ENCODE measurements at places on chromosomes 3 and 15.

DNA sequence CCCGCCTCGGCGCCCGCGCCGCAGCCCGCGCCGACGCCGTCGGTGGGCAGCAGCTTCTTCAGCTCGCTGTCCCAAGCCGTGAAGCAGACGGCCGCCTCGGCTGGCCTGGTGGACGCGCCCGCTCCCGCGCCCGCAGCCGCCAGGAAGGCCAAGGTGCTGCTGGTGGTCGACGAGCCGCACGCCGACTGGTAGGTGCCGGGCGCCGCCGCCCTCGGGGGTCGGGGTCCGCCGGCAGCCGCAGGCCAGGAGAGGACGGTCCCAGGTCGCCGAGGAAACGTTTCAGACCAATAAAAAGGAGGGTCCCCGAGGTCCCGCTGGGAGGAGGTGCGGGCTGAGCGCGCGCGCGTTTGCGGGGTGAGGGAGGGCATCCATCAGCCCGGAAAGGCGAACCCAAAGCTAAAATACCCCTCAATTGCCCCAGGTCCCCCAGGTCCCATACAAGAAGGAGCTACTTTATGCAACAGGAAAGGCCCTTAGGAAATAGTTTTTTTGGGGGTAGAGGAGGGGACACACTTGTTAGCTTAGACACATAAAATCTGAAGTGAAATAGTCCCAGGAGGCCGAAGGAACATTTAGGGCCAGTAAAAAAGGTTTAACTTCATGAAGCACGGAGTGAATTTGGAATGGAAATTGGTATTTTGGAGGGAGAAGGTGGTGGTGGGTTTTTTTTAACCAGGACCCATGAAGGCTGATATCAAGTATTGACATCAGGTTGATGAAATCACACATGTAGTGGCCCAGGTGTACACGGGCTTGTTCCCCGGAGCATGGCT, 739 bp downstream of the SYN2 start:
- DNase-seq, result no peak

GRCh38 chr3:195214381-195214780, 56.6 kb downstream of the XXYLT1 start:
- DNase-seq, result no peak

DNA sequence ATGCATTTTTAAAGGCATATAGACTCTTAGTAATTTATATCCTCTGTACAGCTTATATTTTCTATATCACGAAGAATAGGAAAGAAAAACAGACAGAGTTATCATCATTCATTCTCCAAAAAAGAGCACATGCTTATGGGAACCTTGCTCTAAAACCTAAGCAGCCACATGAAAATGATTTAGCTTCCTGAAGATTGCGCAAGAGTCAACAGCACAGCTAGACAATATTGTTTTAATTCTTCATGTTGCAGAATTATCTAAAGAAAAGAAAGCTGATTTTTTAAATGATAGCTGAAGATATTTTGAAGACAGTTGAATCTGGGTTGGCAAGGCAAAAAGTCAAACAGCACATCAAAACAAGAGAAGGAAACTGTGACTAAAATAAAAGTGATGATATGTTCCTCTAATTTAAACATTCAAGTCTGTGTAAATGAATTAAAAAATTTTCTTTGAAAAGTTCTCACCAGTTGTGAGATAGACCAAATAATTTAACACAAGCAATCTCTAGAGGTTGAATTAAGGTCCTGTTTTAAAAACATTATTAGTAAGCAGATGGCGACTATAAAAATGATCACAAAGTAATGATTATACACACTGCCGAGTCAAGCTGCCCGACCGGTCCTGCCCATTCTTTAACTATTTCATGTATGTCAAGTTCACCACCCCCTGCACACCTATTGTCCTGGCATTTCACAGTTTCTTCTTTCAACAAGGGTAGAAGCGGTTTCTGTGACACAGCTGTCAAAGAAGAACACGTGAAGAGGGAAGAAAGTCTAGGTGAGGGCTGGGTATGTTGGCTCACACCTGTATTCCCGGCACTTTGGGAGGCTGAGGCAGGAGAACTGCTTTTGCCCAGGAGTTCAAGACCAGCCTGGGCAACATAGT, 74.2 kb upstream of the BHLHE40 start:
- DNase-seq, result peak; percentile 70

- DNase-seq, result no peak
Observed at GRCh38 chr3:40725031-40725430, 200.3 kb downstream of the ZNF621 start.

- DNase-seq, result no peak
Observed at GRCh38 chr3:149688122-149688757, 30.4 kb upstream of the WWTR1 start.

All from OCI-M1 (cell line).